ENCODE measurements at places on chromosomes 5 and 9.
A peak's percentile ranks its signal among the peaks of the same experiment; 100 is the strongest.

GRCh38 chr9:130713286-130713960, 19.8 kb downstream of the EXOSC2 start:
- peak; percentile 12 for ATAC-seq

DNA sequence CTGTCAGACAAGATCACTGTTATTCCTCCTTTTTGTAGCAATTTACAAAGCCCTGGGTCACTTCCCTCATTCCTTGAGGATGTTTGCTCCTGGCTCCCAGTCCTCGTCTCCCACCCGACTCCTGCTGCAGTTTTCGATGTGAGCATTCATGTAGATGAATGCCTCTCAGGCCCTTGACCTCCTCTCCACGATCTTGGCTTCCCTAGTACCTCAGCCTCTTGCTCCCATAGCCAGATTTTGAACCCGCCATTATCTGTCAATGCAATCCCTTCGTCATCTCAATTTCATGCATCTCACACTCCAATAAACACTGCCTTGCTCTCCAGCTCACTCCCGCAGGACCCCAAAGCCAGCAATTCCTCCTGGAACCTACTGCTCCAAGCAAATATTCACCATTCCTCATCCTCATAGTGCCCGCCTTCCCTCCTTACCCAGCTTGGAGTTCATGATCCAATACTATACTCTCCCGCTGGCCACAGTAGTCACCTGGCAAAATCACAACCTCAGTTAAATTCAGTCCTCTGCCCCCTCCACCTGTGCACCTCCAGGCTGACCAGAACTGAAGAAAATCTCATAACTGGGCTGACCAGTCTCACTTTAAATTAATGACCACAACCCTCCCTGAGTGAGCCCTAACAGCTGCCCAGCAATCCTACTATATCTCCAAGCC, 35.1 kb upstream of the JADE2 start:
- no peak for ATAC-seq

DNA sequence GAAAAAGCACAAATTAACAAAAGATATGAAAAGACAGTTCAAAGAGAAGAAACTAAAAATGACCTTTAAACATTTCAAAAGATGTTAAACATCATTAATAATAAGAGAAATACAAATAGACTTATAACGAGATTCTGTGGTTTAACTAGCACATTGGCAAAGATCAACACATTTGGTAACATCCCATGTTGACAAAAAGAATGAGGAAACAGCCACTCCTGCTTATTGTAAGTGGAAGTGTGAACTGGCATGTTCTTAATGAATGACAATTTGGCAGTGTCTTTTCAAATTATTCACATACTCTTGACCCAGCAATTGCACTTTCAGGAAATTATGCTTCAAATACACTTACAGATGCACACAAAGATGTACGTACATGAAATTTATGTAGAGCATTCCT, 176.3 kb downstream of the TLE1 start:
- no peak for ATAC-seq

DNA sequence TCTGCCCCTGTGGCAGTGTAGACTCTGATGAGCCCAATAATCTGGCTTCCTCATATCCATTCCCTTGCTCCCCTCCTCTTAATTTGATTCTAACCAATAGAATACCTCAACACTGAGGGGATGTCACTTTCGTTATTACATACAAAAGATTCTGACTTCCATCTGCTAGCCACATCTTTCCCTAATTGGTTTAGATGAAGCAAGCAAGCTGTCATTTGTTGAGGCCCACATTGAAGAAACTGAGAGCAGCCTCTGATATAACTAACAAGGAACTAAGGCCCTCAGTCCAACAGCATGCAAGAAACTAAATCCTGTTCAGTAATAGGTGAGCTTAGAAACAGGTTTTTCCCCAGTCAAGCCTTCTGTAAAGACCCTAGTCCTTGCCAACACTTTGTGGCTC, 5.8 kb downstream of the ADAMTS6 start:
- no peak for ATAC-seq

- ATAC-seq: no peak
Observed at GRCh38 chr5:1444361-1445189, 665 bp downstream of the SLC6A3 start.

GRCh38 chr5:76489877-76490688, 87.0 kb downstream of the IQGAP2 start:
- no peak for ATAC-seq

GRCh38 chr5:143074414-143074996, 304.3 kb downstream of the ARHGAP26 start:
- peak; percentile 28 for ATAC-seq

GRCh38 chr9:3337515-3338225, 188.1 kb downstream of the RFX3 start:
- ATAC-seq: peak; percentile 62

DNA sequence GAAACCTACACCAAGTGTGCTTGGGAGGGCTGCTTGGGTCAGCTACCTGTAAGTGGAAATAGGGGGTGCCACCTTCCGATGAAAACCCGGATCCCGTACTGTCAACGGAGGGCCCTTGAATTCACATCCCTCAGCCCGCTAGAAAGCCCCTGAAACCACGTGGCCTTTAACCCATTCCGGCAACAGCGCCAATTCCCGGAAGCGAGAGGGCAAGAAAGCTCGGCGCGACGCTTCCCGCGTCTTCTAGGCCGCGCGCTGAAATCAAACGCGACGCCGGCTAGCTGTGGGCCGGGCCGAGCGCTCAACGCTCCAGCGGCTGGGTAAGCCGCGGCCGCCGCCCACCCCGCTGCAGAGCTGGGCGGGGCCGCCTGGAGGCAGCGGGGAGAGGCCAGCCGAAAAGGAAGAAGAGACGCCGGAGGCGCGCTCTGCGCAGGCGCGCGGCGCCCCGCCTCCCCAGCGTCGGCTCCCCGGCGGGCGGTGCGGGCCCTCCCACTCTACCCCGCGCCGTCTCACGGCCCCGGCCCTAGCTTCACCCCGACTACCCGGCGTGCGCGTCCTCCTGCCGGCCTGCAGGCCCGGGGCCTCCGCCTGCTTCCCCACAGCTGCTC, at the start of gene KIF2A:
TSS of gene KIF2A (plus strand) at position 492 of the 608 bp plus-strand sequence. CDS start 267 bp downstream, outside the sequence.
- peak; percentile 99 for ATAC-seq

DNA sequence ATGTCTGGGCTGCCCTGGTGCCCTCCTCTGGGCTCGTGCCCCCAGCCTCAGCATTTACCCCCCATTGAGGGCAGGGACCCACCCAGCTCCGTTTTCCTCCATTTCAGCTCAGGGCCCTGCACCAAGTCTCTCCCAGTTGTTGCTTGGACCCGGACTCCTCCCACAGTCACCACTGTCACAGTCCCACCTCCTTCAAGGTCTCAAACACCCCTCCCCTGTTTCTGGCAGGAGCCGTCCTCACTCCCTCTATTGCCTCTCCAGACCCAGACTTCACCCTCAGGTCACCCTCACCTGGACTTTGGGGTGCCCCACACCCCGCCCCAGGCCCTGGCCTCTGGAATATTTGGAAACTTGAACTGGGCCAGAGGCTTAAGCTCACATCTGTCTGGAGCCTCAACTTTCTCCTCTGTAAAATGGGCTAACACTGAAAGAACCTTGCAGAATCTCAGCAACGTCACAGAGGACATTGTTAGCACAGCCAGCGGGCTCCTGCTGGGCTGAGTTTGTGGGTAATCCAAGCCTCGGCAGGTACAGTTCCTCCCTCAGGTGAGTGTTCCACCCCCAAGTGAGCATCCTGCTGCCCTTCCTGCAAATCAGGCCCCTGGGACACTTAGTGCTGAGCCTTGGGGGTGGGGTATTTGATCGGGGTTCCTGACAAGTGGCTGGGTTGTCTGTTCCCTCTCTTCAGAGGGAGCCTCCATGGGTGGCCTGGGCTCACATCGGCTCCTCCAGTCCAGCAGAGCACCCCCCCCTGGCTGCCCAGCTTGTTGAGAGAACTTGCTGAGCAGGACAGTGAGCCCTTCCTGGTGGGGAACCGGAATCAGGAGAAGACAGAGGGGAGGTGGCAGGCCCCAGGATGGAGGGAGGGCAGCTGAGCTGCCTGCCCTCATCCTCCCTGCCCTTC, 130.1 kb downstream of the C9orf50 start:
- ATAC-seq: no peak

- no peak for ATAC-seq
Observed at GRCh38 chr9:133932181-133932580, 59.9 kb downstream of the VAV2 start.

DNA sequence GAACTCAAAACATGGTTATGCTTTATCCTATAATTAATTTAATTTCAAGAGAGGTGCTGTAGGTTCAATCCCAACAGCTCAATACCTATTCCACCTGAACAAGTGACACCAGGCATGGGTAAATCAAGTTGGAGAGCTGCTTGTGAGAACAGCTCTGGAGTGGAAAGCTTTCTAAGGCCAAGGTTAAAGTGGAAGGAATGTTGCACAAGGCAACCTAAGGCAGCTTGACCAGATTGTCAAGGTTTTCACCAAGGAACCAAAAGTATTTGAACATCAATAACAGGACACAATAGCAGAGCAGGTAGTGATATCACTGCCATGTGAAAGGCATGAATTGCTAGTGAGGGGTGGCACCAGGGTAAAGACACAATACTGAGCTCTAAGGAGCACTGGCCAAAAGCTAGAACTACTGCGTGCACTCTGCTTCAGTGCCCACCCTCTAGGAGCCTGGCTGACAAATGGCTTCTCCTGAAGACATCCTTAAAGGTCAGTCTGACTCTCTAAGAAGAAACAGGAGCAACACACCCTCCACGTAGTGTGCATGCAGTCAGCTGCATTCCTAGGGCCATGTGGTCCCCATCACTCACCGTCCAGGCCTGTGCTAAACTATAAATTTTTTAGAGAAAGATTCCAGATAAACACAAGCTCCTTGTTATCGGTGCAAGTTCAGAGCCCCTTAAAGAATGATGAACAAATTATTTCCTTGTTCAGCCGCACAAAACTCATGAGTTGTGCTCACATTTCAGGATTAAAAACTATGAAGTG, 677.7 kb upstream of the KLF4 start:
- ATAC-seq: no peak

- peak; percentile 89 for ATAC-seq
Observed at GRCh38 chr5:76556511-76557221, 66.5 kb downstream of the F2RL2 start.

GRCh38 chr5:90134381-90134780, 275.2 kb downstream of the CETN3 start:
- no peak for ATAC-seq

GRCh38 chr9:1085086-1085485, 34.9 kb downstream of the DMRT2 start:
- no peak for ATAC-seq

DNA sequence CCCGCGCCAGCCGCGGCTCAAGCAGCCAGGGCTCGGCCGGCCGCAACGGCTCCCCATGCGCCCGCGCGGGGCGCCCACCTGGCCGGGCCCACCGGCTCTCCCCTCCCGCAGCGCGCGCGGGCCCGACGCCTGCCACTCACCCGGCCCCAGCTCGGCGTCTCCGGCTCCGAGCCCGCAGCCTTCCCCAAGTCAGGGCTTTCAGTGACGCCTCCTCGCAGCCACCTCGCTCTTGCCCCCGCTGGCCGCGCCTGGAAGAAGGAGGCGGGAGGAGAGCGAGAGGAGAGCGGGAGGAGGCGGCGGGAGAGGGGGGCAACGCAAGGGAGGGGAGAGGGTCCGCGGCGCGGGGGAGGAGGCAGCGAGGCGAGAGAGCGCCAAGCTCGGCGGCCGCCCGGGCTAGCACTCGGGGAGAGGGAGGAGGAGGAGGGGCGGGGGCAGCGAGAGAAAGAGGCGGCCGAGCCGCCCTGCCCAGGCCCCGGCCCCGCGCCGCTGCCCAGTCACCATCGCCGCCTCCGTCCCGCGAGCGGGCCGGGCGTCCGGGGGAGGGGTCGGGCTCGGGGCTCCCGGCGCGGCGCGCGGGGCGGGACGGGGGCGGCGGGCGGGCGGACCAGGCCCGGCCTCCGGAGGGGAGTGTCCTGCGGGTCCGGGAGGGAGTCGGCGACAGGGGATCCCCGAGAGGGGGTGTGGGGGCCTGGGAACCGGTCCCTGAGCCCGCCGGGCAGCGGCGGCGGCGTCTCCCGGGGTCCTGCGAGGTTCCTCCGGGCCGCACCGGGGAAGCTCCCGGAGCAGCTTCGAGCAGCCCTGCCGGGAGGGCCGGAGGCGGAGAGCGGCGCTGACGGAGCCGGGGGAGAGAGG, at the start of gene LHFPL2:
TSS of gene LHFPL2 (minus strand) at position 414 of the 852 bp plus-strand sequence. CDS start 138,559 bp downstream, outside the sequence.
- peak; percentile 68 for ATAC-seq

- ATAC-seq: no peak
Observed at GRCh38 chr5:132497488-132497997, 7.0 kb upstream of the IRF1 start.

GRCh38 chr5:132663771-132664695, 6.1 kb downstream of the IL13 start:
- ATAC-seq: no peak

DNA sequence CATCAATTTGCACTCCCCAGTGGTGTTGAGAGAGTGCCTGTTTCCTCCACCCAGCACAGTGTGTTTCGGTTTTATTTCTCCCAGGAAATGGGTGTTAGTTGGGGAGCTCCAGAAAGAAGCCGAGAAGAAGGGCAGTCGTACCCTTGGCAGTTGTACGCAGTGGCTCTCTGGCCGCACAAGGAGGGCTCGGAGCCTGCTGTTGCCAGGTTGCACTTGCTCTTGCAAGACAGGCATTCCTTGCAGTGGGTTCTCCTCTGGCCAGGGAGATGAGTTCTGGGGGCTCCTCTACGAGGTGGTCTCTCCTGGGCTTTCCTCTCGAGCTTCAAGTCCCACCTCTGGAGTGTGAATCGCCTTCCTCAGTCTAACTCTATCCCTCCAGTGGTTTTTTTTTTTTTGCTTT, 29.1 kb downstream of the QRFP start:
- no peak for ATAC-seq

GRCh38 chr9:127555840-127556820, 55.9 kb upstream of the STXBP1 start:
- peak; percentile 83 for ATAC-seq

- ATAC-seq: no peak
Observed at GRCh38 chr9:77534376-77535057, 113.6 kb downstream of the GNA14 start.

GRCh38 chr5:113678924-113679575, 165.6 kb downstream of the YTHDC2 start:
- ATAC-seq: peak; percentile 49

DNA sequence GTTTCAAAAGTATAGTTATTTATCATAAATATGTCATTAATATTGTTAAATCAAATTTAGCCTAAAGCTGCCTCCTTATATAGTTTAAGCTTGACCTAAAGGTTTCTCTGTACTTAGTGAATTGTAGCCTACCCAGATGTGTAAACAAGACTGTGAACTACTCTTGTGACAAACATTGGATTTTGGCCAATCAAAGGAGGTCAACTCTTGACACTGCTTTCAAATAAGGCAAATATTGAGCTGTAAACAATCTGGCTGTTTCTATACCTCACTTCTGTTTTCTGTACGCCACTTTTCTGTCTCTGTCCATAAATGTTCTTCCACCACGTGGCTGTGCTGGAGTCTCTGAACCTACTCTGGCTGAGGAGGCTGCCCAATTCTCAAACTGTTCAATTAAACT, 51.2 kb downstream of the FXN start:
- no peak for ATAC-seq

All from esophagus mucosa (tissue), 1 donor.